H1 (cell line): ENCODE measurements at places on chromosomes 16 and 17.

DNA sequence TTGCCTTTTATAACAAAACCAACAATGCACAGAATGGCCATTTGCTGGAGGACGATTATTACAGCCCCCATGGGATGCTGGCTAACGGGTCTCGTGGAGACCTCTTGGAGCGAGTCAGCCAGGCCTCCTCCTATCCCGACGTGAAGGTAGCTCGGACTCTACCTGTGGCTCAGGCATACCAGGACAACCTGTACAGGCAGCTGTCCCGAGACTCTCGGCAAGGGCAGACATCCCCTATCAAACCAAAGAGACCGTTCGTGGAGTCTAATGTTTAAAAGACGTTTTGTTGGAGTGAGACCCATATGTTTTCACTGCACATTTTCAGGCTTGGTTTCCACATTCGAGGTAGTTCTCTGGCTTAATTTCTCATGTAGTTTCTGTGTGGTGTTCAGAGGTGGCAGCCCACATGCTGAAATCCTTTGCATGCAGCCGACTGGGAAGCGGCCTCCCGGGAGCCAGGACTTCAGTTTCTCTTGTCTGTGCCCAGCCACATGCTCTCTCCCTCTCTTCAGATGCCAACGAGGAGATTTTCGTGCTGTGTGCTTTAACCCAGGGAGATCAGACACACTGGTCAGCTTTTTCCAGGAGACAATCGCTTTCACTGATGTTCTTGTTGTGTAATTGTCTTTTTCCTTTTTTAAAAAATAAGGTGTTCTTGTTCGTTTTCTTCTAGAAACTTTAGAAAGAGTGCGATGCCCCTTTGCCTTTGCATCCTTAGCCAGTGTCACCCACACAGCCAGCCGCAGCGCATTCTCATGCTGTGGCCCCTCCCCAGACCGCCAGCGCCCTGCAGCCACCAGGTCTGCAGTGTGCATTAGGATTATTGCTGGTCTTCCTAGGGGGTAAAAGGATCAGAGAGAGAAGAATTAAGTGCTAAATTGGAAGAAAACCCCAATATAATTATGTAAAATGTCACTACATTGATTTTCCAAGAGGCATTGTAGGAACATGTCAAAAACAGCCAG lies 24.1 kb downstream of the CYB561 start:
- no peak for DNase-seq

DNA sequence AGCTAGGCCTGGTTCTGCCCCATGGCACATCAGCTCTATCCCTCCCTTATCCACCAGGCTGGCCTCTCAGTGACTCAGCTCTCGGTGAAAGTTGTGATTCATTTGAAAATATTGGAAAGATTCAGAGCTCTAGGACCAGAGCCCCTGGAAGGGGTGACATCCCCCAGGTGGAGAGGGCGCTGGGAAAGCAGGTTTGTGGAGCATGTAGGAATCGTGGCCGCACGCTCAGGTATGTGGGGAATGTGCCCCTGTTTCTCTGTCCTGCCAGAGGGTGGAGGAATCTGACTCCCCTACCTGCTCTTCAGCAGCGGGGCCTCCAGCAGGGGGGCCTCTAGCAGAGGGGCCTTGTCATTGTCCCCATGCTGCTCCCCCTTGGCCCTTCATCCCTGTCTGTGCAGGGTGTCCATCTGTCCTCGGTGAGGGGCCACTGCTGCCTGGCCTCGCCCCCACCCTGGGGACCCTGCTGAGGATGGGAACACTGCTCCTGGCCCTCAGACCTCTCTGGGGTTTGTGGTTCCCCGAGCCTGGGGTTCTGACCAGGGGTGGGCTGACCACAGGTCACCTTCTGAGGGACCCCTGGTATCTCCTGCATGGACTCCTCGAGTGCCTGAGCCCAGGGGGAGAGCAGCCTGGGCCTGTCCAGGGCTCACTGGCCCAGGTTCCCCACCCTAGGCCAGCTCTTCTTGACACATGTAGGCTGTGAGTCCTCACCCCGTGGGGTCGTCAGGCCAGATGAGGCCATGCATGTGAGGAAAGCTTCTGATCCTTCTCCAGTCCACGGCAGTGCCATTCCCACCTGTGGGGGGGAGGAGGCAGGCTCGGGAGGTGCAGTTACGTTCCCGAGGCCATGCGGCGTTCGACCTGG lies 47.5 kb downstream of the NT5M start:
- DNase-seq, result no peak

DNA sequence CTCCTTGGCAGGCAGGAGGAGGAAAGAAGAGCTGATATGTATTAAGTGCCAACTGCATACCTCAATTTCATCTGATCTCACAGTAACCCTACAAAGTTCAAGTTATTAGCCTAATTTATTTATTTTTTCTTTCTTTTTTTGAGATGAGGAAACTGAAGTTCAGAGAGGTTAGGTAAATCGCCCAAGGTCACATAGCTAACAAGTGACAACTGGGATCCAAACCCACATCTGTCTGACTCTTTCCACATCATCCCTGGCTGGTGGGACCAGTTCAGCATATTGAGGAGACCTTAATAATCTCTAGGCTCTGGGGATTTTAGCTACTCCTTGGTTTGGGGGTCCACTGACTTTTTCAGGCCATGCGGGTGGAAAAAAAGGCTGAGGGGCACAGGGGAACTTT lies 60.9 kb downstream of the CYB5B start:
- DNase-seq, result no peak

GRCh38 chr16:84843149-84844048 lies 23.6 kb downstream of the CRISPLD2 start:
- no peak for DNase-seq

DNA sequence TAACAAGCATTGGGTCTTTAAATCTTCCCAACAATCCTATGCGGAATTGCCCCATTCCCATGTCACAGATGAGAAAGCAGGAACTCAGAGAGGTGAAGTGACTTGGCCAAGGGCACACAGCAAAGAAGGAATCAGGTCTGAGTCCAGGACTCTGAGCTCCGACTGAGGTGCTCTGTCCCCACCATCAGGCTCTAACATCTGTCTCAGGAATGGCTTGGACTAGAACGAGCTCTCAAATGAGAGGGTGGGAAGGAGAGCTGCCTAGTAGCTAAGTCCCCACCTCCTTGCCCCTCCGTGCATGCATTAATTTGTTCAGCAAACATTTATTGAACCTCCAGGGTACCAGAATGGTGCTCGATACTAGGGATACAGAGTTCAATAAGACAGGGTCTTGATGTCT lies 26.7 kb downstream of the ABCC3 start:
- no peak for DNase-seq

GRCh38 chr17:66915204-66915611 lies 49.3 kb upstream of the CACNG4 start:
- no peak for DNase-seq

GRCh38 chr16:57091200-57091974 lies 996 bp upstream of the CPNE2 start:
- peak; percentile 81 for DNase-seq

- no peak for DNase-seq
Observed at GRCh38 chr16:31471241-31471874, 594 bp upstream of the TGFB1I1 start.

- DNase-seq, result no peak
Observed at GRCh38 chr16:10031473-10031872, 150.8 kb downstream of the GRIN2A start.

DNA sequence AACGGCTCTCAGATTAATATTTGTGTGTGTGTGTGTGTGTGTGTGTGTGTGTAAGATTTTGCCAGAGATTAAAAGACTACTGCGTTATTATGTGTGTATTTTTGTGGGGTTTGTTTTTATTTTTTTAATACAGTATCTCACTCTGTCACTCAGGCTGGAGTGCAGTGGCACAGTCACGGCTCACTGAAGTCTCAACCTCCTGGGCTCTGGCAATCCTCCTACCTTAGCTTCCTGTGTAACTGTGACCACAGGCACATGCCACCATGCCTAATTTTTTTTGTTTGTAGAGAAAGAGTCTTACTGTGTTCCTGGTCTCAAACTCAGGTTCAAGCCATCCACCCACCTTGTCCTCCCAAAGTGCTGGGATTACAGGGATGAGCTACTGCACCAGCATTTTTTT lies 87.2 kb downstream of the CYB561 start:
- no peak for DNase-seq

GRCh38 chr17:63113167-63113566 lies 147.1 kb downstream of the TANC2 start:
- DNase-seq, result no peak

DNA sequence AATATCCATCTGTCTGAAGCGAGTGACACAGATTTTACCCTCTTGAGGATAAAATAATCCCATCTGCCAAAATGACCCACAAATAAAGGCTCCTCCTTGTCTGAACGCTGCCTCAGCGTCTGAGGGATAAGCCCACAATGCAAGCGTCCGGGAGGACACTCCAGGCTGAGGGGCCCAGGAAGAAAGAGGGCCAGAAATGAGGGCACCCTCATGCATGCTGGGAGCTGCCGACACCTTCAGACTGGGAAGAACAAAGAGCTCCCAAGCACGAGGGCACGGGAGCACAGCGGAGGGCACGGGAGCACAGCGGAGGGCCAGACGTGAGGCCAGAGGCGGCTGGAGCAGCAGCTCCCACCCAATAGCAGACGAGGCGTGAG lies 126.9 kb downstream of the ZNF778 start:
- DNase-seq, result no peak

DNA sequence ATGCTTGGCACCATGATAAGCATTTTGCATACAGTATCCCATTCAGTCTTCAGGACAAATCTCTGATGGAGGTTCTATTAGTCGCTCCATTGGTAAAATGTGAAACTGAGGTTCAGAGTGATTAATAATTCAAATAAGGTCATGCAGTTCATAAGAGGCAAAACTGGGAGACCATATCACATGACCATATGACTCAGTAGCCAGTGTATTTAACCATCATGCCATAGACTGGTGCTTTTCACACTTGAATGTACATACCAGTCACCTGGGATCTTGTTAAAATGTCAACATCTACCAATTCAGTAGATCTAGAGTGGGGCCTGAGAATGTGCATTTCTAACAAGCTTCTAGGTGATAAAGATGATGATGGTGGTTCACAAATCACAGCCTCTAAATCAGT lies 4.3 kb downstream of the ACSM3 start:
- DNase-seq, result no peak

DNA sequence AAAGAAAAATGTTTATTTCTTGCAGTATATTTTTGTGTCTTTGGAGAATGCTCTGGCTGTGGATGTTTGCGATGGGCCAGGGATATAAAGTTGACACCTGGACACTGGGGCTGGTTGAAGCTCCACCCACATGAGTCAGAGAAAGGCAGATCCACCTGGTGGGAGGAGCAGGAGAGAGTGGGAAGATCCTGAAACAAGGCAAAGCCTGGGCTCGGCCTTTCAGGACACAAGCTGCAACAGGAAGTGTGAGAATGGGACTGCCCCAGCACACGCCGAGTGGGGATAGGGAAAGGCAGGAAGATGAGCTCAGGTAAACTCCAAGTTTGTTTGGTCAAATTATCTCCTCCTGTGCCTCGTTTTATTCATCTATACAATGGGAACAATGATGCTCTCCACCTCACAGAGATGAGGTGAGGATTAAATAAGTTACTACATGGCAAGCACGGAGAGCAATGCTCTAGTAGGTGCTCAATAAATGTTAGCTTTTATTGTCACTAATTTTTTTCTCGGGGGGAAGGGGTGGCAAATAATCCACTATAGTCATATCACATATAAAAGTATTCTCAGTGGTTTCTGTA lies 21.4 kb upstream of the PITPNM3 start:
- no peak for DNase-seq

- DNase-seq, result no peak
Observed at GRCh38 chr16:51666821-51667220, 515.8 kb upstream of the SALL1 start.

GRCh38 chr17:17587614-17588337 lies 3.7 kb downstream of the PEMT start:
- no peak for DNase-seq

DNA sequence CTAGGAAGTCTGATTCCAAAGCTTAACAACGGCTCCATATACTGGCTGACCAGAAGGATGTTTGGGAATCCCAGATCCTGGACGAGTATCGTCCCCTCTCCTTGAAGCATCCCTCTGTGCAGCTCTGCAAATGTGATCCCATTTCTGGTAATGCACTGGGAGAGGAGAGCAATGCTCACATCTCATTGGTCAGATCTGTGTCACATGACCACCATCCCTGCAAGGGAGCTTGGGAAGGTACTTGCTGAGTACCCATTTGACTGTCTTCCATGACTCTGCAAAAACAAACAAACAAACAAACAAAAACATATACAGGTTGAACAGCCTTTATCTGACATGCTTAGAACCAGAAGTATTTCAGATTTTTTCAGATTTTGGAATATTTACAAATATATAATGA lies 41.9 kb upstream of the KDM8 start:
- no peak for DNase-seq

DNA sequence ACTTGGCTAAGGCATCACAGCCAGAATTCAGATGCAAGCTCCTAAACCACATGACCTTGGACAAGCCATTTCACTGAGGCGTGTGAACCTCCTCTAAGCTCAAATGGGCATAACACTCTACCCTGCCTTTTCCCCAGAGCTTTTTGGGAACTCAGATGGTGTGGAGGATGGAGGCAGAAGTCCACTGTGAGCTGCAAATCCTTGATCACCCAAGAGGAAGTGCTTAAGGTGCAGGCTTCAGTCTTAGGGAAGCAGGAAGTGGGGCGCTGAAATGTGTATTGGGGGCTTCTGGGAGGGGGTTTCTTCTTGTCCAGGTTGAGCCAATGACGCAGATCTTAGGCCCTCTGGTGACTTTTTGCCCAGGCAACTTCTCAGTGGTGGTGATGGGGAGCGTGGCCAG lies 12.9 kb downstream of the CIITA start:
- no peak for DNase-seq

DNA sequence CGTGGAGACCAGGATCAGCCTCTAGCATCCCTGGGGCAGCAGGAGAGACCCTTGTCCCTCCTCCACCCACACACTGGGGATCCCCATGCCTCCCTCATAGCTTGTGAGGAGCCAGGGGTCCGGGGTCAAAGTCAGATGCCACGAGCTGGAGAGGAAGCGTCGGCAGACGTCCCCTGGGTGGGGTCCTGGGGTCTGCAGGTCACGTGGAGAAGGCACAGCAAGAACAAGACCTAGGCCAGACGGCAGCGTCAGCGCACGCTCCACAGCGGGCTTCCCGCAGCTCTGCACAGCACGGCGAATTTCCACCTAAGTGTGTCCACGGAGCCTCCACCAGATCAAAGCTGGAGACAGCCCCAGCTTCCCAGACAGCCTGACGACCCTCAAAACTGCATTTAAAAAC lies 49.3 kb downstream of the SLC7A5 start:
- no peak for DNase-seq

GRCh38 chr16:73418691-73419090 lies 370.8 kb upstream of the ZFHX3 start:
- DNase-seq, result no peak

GRCh38 chr16:66529475-66529874 lies 20.4 kb downstream of the TK2 start:
- no peak for DNase-seq

DNA sequence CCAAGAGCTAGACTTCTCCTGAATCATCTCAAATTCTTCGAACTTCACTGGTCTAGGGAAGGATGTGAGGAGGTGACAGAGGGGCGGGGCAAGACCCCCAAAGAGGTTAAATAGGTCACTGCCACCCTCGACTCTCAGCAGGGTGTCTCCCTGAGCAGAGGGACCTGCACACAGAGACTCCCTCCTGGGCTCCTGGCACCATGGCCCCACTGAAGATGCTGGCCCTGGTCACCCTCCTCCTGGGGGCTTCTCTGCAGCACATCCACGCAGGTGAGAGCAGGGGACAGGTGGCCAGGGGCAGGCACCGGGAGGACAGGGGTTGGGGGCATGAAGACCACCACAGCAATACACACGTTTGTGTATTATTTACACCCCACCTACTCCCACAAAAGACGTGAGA lies 9.2 kb downstream of the CCL17 start:
- DNase-seq, result no peak
